Effector memory CD4-positive, alpha-beta T cell (primary cell): ENCODE measurements at places on chromosomes 13 and 19.

DNA sequence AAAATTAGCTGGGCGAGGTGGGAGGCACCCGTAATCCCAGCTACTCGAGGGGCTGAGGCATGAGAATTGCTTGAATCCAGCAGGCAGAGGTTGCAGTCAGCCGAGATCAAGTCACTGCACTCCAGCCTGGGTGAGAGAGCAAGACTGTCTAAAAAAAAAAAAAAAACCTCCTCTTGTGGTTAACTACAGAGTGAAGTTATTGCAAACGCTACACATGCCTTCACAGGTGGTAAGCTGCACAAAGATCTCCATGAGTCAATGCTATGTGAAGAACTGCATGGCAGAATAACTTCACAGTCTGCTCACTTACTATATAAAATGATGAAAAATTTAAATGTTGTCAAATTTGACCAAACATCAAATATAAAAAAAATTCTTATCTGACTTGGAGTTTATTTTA is 436.8 kb downstream of the FGF14 start:
- H3K4me1 ChIP-seq = no peaks in the 10 kb centered on the region
- no peaks in the 10 kb centered on the region for H3K36me3 ChIP-seq
- no peaks in the 10 kb centered on the region for H3K27me3 ChIP-seq
- no peak overlapping the region for H3K27ac ChIP-seq
- no peak overlapping the region for H3K4me3 ChIP-seq

- H3K36me3 ChIP-seq = no peaks in the 10 kb centered on the region
- no peak overlapping the region for H3K27ac ChIP-seq
- no peaks in the 10 kb centered on the region for H3K4me1 ChIP-seq
- H3K4me3 ChIP-seq = no peak overlapping the region
Observed at GRCh38 chr13:77397636-77398035, 70.7 kb upstream of the MYCBP2 start.

- no peak overlapping the region for H3K4me3 ChIP-seq
- no peaks in the 10 kb centered on the region for H3K27me3 ChIP-seq
- no peaks in the 10 kb centered on the region for H3K4me1 ChIP-seq
- H3K27ac ChIP-seq = no peak overlapping the region
Observed at GRCh38 chr13:48950501-48950875, 25.2 kb upstream of the FNDC3A start.

- H3K4me1 ChIP-seq = no peaks in the 10 kb centered on the region
- no peak overlapping the region for H3K4me3 ChIP-seq
- DNase-seq = no peak
- no peak overlapping the region for H3K27ac ChIP-seq
- no peaks in the 10 kb centered on the region for H3K27me3 ChIP-seq
Observed at GRCh38 chr13:93270769-93271742, 44.4 kb downstream of the GPC6 start.

- H3K36me3 ChIP-seq = no peaks in the 10 kb centered on the region
- H3K27me3 ChIP-seq = no peaks in the 10 kb centered on the region
- H3K27ac ChIP-seq = peak overlapping the region; percentile 57
- peaks cover 19% of the 10 kb centered on the region for H3K4me1 ChIP-seq
- peak; percentile 27 for DNase-seq
- no peak overlapping the region for H3K4me3 ChIP-seq
Observed at GRCh38 chr19:38049105-38049649, 142.2 kb downstream of the SIPA1L3 start.

GRCh38 chr13:54627646-54628372 is 1599.2 kb downstream of the OLFM4 start:
- DNase-seq = no peak
- no peaks in the 10 kb centered on the region for H3K4me1 ChIP-seq
- H3K4me3 ChIP-seq = no peak overlapping the region
- no peak overlapping the region for H3K27ac ChIP-seq

- no peaks in the 10 kb centered on the region for H3K27me3 ChIP-seq
- no peak overlapping the region for H3K27ac ChIP-seq
- peak; percentile 60 for DNase-seq
- H3K4me1 ChIP-seq = peaks cover 46% of the 10 kb centered on the region
Observed at GRCh38 chr19:35142606-35143230, 337 bp upstream of the FXYD7 start.

GRCh38 chr13:80475718-80476117 is 134.8 kb upstream of the SPRY2 start:
- no peaks in the 10 kb centered on the region for H3K4me1 ChIP-seq
- no peak overlapping the region for H3K4me3 ChIP-seq
- no peaks in the 10 kb centered on the region for H3K36me3 ChIP-seq
- no peaks in the 10 kb centered on the region for H3K27me3 ChIP-seq

DNA sequence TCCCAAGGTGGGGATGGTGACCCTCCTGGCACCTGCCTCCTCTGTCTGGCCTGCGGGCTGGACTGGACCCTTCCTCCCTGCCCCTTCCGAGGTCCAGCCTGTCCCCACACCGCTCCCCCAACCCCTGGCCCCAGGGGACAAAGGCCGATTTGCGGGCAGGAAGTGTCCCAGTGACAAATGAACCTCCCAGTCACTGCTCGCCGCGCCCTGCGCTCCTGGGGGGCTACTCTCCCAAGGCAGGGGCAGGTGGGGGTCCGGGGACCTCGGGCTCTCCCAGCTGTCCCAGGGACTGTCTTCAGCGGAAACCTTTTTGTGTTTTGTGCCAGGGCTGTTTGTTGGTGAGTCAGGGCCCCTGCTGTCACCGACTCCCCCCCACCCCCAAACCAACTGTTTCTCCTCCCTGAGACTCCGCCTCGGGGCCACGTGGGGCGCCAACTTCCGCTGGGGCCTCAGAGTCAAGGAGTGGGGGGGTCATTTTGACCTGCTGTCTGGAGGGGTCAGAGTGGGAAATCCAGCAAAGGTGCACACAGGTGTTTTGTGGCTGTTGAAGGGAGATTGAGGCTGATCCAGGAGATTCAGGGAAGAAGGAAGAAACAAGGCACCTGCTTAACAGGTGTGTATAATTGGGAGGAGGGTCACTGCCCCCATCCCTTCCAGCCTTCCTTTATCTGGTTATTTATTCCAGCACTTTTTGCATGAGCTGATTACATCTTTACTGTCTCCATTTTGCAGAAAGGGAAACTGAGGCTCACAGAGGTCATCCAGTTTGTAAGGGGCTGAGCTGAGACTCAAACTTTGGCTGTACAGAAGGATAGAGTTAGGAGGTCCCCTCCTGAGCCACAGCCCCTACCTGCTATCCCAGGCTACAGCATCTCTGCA is 831 bp downstream of the PGPEP1 start:
- H3K27me3 ChIP-seq = no peaks in the 10 kb centered on the region
- H3K36me3 ChIP-seq = peaks cover 8% of the 10 kb centered on the region
- peaks cover 6% of the 10 kb centered on the region for H3K4me1 ChIP-seq
- peak overlapping the region; percentile 72 for H3K27ac ChIP-seq

DNA sequence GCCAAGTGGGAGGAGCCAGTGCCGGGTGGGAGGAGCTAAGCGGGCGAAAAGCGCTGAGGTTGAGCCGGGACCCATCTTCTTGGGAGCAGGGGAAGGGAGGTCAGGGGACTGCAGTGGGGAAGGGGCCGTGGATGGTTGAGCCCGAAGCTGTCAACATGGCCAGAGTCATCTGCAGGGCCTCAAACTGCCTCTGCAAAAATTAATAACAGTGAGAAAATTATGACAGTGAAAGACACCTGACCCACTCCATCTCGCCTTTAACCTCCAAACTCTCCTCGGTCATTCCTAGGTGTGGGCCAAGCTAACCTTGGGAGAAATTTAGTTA is 30.1 kb downstream of the ZNF557 start:
- no peaks in the 10 kb centered on the region for H3K27me3 ChIP-seq
- H3K36me3 ChIP-seq = no peaks in the 10 kb centered on the region
- peaks cover 12% of the 10 kb centered on the region for H3K4me1 ChIP-seq
- DNase-seq = no peak
- peak overlapping the region; percentile 82 for H3K27ac ChIP-seq

DNA sequence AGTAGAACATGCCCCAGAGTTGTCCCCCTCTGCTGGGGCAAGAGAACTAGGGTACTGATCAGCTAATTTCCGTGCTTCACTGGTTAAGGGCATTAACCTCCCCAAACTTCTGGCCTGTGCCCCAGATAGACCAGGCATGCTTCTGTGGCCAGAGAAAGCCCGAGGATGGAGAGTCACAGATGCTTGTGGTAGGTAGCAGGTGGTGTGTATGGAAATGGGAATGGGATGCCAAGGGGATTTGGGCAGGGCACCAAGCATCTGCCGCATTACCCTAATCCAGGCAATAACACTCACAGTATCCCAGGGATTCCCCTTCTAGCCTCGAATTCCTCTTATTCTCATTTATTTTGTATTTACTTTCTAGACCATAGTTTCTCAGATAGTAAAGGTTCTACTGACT is 124.8 kb upstream of the KLF12 start:
- H3K36me3 ChIP-seq = no peaks in the 10 kb centered on the region
- no peak overlapping the region for H3K27ac ChIP-seq
- DNase-seq = no peak
- no peak overlapping the region for H3K4me3 ChIP-seq

- H3K4me1 ChIP-seq = peaks cover 17% of the 10 kb centered on the region
- no peaks in the 10 kb centered on the region for H3K27me3 ChIP-seq
- H3K27ac ChIP-seq = no peak overlapping the region
- DNase-seq = no peak
Observed at GRCh38 chr19:19133985-19134384, 4.3 kb downstream of the TMEM161A start.

GRCh38 chr19:27964185-27964584 is 1248.8 kb downstream of the UQCRFS1 start:
- no peak overlapping the region for H3K27ac ChIP-seq
- H3K4me1 ChIP-seq = no peaks in the 10 kb centered on the region
- no peak overlapping the region for H3K4me3 ChIP-seq
- no peaks in the 10 kb centered on the region for H3K36me3 ChIP-seq

DNA sequence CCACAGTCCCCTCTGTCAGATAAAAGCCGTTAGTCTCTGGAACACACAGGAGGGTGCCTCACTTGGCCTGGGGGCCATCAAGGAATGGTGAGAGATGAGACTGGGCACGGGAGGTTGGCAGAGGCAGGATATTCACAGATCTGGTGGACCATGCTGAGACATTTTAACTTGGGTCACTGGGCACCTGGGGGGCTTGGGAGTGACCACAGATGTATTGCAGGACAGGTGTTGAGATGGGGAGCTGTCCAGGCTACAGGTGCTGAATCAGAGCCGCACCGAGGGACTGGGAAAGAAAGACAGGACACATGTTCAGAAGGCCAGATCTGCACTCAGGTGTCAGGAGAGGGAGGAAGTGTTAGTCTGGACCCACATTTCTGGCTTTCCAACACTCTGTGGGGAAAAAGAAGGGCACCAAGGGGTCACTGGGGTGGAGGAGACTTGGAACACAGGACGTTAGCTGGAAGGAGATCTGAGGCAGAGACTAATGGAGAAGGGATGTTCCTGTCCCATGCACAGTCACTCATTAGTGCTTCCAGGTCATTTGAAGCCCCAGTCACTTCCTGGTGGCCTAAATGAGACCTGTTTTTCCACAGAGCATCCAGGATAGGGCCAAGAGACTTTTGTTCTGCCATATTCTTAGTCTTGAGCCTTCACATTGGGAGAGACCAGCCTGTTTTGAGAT is 56.1 kb downstream of the CHST8 start:
- H3K4me3 ChIP-seq = no peak overlapping the region
- no peak for DNase-seq
- no peaks in the 10 kb centered on the region for H3K27me3 ChIP-seq
- H3K4me1 ChIP-seq = no peaks in the 10 kb centered on the region

GRCh38 chr13:90713441-90714133 is 633.9 kb upstream of the MIR17HG start:
- H3K4me1 ChIP-seq = no peaks in the 10 kb centered on the region
- H3K27ac ChIP-seq = no peak overlapping the region
- H3K4me3 ChIP-seq = no peak overlapping the region
- no peaks in the 10 kb centered on the region for H3K36me3 ChIP-seq

DNA sequence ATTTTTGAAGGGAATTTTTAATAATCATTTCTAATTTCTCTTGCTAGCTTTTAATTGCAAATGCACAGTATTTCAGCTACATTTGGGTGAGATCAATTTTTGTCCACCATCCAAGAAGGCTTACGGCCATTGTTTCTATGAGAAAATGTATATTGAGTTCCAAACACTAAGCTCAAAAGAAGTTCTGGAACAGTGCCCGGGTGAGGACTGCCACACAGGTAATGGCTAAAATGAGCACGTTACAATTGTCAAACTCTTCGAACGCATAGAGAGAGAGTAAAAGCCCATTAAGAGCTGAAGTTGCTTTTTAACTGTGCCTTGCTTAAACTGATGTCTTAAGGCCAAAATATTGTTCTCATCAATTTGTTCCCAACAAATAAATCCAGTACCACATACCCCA is 755.0 kb downstream of the DIAPH3 start:
- H3K27me3 ChIP-seq = no peaks in the 10 kb centered on the region
- no peaks in the 10 kb centered on the region for H3K36me3 ChIP-seq
- H3K4me1 ChIP-seq = no peaks in the 10 kb centered on the region
- no peak overlapping the region for H3K4me3 ChIP-seq
- DNase-seq = no peak

GRCh38 chr19:16125737-16126495 is 14.2 kb downstream of the RAB8A start:
- no peaks in the 10 kb centered on the region for H3K4me1 ChIP-seq
- no peak for DNase-seq
- no peaks in the 10 kb centered on the region for H3K27me3 ChIP-seq
- H3K36me3 ChIP-seq = peaks cover 94% of the 10 kb centered on the region

GRCh38 chr19:44552324-44552723 is 22.8 kb upstream of the CEACAM20 start:
- H3K4me1 ChIP-seq = no peaks in the 10 kb centered on the region
- H3K4me3 ChIP-seq = no peak overlapping the region
- DNase-seq = no peak
- no peak overlapping the region for H3K27ac ChIP-seq
- H3K36me3 ChIP-seq = no peaks in the 10 kb centered on the region

DNA sequence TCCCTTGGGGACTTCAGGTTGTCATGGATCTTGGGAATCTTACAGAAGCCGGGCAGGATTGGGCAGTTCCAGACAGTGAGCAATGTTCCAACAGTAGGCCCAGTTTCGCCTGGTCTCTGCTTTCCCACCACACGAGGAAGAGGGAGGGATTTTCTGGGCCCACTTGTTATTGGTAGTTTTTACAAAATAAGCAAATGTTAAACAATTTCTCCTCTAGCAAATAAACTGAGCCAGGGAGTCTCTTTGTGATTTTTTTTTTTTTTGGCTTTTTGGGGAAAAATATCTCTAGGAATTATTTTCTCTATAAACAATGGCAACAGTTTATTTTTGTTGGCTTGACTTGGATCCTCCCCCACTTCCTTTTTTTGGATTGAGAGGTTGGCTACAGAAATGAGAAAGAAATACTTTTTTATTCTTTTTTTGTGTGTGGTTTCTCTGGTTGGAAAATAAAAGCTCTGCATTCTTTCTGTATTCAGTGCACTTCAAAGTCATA is 89.3 kb downstream of the TM9SF2 start:
- no peak overlapping the region for H3K4me3 ChIP-seq
- no peak for DNase-seq
- H3K27ac ChIP-seq = no peak overlapping the region
- no peaks in the 10 kb centered on the region for H3K4me1 ChIP-seq
